ENCODE measurements at places on chromosomes 1 and 21.
A peak's percentile ranks its signal among the peaks of the same experiment; 100 is the strongest.

DNA sequence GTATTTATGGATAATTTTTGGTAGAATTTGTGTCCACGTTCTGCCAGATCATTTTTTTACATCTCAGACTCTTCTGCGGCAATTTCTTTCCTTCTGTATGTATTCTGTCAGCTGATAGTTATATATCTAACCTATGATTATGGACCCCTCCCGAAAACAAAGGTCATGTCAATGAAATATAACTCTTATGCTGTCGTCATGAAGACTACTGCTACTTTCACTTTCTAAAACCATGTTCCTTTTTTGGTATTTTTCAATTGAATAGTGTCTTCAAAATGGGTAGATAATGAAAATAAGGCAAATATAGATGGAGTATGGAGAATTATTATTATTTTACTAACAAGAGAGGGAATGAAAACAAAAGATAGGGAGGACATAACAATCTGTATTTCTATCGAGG lies 3.2 kb downstream of the ANGPTL1 start:
- DNase-seq = no peak

GRCh38 chr1:119715542-119715941 lies 3.8 kb downstream of the PHGDH start:
- DNase-seq = no peak

DNA sequence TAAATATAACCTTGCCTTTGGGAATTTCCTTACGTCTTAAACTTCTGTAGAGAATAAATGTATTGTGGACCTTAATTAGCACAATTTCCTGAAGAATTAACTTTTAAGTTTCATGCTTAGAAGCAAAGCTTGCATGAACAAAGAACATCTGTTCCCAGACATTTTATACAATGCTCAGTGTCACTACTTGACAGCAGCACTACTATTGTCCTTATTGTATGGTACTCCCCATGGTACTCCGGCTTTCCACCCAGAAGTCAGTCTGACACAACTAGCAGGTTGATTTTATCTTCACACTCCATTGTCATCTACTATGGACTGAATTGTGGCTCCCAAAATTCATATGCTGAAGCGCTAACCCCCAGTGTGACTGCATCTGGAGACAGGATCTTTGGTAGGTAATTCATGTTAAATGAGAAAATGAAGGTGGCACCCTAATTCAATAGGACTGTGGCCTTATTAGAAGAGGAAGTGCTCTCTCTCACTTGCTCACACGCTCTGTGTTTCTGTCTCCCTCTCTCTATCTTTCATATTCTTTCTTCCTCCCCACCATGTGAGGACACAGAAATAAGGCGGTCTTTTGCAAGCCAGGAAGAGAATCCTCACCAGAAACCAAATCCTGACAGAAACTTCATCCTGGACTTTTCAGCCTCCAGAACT lies 10.7 kb upstream of the OR2B11 start:
- no peak for DNase-seq

DNA sequence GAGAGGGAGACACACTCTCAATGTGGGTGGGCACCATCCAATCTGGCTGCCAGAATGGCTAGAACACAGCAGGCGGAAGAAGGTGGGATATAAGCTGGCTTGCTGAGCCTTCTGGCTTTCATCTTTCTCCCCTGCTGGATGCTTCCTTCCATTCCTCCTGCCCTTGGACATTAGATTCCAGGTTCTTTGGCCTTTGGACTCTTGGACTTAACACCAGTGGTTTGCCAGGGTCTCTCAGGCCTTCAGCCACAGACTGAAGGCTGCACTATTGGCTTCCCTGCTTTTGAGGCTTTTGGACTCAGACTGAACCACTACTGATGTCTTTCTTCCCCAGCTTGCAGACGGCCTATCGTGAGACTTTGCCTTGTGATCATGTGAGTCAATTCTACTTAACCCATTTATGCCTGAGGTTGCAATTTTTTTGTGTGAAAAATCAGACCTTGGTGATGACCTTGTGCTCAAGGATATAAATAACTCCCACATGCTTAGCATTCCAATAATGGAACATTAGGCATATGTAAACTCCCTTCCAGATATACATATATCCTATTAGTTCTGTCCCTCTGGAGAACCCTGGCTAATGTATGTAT lies 56.7 kb upstream of the CD55 start:
- DNase-seq = no peak

- no peak for DNase-seq
Measured at GRCh38 chr21:43740497-43741156, 21.7 kb downstream of the PDXK start.

DNA sequence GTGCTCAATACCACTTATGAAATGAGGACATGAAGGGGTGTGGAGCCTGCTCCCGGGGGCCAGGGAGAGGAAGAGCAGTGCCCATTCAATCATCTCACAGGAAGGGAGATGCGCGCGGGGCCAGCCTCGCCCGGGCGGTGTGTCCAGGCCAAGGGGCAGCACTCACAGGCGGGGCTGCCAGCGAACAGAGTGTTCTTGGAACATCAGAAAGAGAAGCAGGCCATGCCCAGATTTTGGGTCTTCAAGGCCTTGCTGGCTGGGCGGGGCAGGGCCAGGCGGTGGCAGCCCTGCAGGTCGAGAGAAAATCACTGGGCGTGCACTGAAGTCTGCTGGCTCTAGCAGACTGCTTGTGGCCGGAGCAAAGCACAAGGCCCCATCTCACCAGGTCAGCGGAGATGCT lies 168.6 kb downstream of the PRDM16 start:
- no peak for DNase-seq

DNA sequence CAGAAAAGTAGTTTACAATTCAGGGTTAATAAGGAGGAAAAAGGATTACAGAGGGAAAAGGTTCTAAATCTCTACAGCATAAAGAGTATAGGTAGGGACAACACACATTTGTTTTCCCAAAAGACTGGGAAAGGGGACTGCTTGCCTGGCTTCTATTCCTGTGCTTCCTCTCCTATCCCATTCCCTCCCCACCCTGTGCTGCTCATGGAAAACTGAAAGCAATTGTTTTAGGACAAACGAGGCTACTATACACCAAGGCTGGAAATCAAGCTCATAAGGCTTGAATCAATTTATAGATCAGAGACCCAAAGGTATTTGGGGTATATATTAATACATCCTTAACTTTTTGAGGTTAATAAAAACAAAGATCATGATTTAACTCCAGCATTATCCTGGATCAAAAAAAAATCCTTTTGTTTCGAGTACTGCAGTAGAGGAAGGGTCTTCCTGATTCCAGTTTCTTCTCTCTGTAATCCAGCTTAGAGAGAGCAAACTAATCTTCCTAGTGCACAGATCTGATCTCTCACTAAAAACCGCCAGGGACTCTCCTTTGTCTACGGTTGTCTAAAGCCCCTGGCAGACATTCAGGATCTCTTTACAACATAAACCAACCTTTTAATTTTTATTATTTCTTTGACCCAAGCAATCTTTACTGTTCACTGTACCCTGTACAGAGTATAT lies 37.4 kb upstream of the A3GALT2 start:
- no peak for DNase-seq

- no peak for DNase-seq
Measured at GRCh38 chr21:25907573-25908275, 173.0 kb downstream of the GABPA start.

DNA sequence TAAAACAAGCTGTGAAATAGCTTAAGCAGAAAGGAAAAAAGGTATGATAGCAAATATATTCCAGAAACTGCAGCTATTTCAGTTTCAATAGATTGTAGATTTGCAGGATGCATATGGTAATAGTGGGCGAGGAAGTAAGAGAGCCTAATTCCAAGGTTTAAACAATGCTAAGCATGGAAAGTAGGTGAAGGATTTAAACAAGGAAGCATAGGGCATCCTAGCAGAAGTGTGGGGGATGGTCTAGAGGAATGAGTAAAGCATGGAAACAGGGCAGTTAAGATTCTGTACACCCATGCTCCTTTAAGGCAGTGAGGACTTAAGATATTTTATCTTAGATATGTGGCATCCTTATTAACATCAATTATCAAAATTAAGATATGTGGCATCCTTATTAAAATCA lies 2.6 kb downstream of the IVNS1ABP start:
- no peak for DNase-seq

DNA sequence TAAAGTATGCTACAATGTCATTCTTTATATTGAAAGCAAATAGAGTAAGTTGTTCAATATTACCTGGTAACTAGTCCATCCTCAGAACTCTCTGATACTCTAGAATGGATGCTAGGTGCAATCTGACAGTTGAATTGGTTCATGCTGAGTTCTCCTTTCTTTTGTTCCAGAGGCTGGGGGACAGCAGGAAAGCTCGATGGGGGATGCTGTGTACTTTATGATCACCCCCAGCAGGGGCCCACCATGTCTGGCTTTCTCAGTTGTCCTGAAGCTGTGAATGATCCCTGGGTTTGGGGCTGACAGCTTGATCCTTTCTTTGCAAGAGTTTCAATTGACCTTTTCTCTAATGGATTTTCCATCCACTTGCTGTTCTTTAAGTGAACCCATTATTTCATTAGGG lies 22.5 kb downstream of the FMN2 start:
- no peak for DNase-seq

DNA sequence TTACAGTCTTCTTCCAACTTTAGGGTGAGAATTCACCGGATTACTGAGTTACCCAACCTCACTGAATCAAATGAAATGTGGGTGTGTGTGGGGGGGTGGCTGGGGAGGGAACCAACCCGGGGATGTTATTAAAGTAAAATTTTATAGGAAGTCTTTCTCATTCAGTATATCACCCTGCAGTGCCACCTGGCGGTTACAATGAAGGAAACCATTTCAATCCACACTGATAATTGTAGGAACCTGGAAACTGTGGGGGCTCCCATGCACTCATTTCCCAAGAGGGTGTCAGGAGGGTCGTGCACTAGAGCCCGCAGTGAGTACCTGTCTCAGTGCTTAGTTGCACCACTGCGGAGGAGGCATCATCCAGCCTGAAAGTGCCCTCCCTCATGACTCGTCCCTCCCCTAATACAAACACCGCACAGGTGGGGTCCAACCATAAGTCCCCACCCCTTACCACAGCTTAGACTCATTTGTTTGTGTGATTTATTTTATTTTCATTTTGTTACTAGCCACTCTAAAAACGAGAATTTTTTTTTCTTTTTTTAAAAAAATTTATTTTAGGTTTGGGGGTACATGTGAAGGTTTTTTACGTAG lies 29.1 kb upstream of the IGSF5 start:
- DNase-seq = peak; percentile 1

Data from activated T-helper 9 cell treated with anti-CD3 and anti-CD28 coated beads, Interleukin-2, amount 50 U/mL, for 16 hours (primary cell).